ENCODE measurements at places on chromosomes 1 and 21.

DNA sequence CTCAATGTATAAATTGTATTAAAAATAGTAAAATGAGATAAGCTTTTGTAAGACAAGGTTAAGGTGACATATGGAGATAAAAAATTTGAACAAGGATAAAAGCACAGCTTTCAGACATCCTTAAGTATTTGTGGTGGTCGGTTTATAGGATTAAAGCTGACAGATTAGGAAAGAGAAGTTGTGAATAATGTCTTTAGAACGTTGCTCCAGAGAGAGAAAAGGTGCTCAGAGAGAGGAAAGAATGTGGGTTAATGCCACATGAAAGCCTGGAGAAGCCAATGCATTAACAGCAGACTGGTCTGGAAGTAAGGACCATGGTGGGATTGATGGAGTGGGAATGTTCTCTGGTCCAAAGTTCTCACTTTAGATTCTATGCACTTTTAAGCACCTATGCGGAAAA is 44.8 kb downstream of the ATP6V1G3 start:
- no peak for DNase-seq

GRCh38 chr1:21534674-21535378 is 25.6 kb downstream of the ALPL start:
- DNase-seq = peak; percentile 62

DNA sequence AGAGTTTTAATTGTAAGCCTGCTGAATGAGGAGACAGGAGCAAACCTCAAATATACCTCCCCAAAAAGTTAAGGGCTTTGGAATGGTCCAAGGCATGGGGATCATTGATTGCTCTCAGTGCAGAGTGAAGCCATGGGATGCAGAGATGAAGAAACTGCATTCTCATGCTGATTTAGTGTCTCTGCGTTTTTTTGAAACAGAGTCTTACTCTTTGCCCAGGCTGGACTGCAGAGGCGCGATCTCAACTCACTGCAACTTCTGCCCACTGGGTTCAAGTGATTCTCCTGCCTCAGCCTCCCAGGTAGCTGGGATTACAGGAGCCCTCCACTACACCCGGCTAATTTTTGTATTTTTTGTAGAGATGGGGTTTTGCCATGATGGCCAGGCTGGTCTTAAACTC is 99.3 kb upstream of the ETV3 start:
- DNase-seq = no peak

GRCh38 chr21:40466893-40467483 is 380.0 kb downstream of the DSCAM start:
- DNase-seq = no peak
